ENCODE measurements at places on chromosomes 1 and 21.

DNA sequence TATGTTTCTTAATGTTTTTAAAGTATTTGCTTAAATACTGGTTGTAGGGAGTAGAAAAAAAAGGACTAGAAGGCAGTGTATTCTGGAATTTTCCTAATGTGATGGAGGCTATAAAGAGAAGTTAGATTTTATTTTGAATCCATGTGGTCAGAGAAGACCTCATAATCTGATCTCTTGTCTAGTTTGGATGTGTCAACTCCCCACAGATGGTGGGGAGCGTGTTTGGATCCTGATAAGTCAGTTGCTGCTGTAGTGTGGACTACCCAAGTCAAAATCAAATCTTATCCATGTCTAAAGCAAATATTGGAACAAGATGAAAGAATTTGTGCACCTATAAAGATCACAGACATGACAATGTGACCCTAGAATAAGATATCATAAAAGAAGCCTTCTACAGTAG, 918.0 kb downstream of the LTN1 start:
- DNase-seq: no peak

GRCh38 chr1:153745417-153745816, 17.6 kb downstream of the INTS3 start:
- no peak for DNase-seq

DNA sequence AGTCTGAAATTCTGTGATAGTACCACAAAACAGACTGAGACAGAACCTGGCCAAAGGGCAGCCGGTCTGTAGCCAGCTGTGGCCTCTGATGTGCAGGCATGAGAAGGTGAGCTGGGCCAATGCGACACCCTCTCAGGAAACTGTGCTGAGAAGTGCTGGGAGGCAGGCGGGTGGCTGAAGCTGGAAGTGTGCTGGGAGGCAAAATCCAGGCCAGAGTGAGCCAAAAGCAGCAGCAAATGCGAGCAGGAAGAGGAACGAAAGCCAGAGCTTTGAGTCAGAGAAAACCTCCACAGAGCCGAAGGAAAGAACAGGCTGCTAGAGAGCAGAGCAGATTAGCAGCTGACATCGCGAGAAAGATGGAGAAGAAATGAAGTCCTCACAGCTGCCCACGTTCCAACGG, 10.2 kb upstream of the ATP13A2 start:
- no peak for DNase-seq

DNA sequence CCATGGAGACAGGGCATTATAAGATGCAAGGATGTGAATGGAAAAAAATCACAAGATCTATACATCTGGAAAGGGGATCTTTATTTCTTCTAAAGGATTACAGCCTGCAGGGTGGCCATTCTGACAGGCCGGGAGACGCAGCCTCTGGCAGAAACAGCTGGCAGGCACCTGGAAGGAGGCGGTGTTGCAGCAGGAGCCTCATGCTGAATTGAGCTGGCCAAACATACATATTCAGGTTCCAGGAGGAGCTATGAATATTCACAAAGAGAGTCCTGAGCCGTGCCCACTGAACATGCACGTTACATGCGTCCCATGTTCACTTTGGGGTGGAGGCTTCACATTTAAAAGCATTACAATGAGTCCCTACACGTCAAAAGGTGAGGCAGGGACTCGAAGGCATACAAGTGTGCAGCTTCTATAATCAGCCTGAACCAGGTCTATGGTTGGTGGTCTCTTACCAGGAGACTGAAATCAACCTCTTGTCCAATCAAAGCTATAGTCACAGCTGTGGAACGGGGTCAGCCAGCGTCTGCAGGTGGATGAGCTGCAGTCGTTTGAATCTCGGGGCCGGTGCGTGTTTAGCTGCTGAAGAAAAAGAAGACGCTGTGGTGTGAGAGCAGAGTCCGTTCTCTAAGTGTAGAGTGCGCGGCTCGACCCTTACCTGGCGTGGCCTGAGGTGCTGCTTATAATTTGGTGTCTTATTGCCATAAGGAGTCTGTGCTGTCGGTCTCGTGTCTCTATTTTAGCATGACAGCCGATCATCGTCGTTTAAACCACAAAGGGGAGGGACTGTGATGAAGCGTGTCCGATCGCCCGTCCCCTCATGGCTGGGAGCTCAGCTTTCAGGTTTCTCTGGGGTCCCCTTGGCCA, 183.0 kb downstream of the ETS2 start:
- DNase-seq: no peak

- DNase-seq: no peak
Observed at GRCh38 chr1:17008208-17008855, 3.4 kb downstream of the ATP13A2 start.

DNA sequence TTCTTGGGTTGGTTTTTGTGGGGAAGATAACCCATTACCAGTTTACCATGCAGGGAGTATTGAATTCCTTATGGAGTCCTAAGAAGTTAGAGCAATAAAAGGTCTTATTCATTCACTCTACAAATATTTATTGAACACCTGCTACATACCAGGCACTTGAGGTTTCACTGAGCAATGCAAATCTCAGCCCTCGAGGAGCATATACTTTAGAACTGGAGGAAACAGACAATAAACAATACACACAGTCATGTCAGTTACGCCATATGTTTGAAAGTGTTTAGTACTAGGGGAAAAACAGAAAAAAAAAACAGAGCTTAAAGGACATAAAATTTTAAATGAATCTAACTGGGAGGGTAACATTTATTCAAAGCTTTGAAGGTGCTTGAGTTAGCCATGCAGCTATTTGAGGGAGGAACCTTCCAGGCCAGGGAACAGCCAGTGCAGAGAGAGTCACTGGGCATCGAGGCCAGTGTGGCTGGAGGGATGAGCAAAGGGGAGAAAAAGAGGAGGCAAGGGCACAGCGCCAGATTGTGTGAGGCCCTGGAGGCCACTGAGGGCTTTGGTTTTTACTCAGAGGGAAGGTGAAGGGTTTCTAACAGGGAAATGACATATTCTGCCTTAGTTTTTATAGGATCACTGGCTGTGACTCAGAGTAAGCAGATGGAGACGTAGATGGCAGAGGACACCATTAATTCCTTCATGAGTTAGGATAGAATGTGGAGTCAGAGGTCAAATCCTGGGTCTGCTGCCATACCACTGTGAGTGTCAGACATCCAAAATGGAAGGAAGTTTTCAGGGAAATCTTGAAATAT, 32.7 kb downstream of the C1orf21 start:
- DNase-seq: no peak

GRCh38 chr1:98296681-98297080, 364.8 kb upstream of the SNX7 start:
- no peak for DNase-seq

DNA sequence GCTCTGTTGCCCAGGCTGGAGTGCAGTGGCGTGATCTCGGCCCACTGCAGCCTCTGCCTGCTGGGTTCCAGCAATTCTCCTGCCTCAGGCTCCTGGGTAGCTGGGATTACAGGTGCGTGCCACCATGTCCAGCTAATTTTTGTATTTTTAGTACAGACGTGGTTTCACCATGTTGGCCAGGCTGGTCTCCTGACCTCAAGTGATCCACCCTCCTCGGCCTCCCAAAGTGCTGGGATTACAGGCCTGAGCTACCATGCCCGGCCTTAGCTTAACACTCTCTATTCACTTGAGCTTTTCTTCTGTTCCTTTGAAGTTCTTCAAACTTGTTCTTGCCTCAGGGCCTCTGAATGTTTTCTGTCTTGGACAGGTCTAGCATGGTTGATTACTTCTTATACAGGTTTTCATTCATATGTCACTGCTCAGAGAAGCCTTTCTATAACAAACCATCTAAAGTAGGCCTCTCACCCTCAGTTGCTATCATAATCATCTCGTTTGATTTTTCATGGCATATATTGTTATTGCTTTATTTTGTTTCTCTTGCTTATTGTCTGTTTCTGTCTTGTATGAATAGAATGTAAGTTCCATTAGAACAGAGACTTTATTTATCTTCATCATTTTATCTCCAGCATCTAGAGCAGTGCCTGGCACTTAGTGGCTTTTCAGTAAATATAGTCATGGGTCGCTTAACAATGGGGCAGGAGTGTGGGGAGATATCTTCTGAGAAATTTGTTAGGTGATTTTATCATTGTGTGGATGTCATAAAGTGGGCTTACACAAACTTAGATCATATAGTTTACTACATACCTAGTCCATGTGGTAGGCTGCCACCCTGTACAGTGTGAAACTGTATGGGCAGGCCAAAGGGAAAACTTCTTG, 12.1 kb downstream of the OSBPL9 start:
- DNase-seq: no peak

DNA sequence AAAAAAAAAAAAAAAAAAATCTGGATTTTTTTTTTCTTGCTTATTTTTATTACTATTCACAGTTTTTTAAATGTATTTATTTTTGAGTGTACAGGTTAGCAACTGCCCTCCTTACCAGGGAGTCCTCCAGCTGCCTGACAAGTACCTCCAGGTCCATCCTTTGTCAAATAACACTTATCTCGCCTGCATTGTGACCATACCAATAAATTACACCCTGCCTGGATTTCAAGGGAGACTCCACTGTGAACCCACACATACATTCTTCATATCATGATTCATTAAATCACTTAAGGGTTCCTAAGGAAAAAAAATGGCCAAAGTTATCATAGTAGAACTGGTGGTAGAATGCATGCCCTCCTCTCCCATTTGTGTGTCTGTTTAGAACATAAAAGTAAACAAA, 38.4 kb downstream of the EEIG2 start:
- DNase-seq: no peak

DNA sequence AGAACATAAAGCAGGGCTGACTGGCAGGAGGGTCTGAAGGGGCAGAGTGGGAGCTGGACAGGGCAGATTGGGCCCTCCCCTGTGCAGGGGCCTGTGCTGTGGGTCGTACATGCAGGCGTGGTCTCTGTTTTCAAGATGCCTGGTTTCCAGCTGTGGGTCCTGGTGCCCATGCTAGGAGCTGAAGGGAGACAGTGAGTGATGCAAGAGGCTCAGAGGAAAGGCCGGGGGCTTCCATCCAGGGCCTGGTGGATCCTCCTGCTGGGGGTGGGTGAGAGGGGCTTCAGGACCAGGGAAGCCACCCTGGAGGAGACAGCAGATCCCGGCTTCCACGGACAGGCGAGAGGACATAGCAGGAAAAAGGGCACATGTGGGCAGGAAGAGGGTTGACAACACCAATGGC, 349.0 kb upstream of the VAMP3 start:
- DNase-seq: no peak

GRCh38 chr1:230422221-230422981, 3.7 kb downstream of the PGBD5 start:
- DNase-seq: no peak

- no peak for DNase-seq
Observed at GRCh38 chr1:205505791-205506190, 1.3 kb downstream of the CDK18 start.

DNA sequence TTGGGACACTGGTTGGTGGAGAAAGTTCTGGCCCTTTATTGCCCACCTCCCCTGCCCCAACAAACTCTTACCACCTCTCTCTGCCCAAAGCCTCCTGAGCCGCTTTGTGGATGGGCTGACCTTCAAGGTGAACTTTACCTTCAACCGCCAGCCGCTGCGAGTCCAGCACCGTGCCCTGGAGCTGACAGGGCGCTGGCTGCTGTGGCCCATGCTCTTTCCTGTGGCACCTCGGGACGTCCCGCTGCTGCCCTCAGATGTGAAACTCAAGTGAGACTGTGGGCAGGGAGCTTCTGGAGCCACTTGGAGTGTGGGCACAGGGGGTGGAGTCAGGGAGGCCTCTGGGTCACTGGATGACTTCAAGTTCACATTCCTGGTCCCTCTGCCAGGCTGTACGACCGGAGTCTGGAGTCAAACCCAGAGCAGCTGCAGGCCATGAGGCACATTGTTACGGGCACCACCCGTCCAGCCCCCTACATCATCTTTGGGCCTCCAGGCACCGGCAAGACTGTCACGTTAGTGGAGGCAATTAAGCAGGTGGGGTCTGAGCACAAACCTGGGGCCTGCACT, 12.5 kb downstream of the RHOC start:
- DNase-seq: no peak

GRCh38 chr1:40245686-40246085, 2.1 kb upstream of the TMCO2 start:
- DNase-seq: no peak

DNA sequence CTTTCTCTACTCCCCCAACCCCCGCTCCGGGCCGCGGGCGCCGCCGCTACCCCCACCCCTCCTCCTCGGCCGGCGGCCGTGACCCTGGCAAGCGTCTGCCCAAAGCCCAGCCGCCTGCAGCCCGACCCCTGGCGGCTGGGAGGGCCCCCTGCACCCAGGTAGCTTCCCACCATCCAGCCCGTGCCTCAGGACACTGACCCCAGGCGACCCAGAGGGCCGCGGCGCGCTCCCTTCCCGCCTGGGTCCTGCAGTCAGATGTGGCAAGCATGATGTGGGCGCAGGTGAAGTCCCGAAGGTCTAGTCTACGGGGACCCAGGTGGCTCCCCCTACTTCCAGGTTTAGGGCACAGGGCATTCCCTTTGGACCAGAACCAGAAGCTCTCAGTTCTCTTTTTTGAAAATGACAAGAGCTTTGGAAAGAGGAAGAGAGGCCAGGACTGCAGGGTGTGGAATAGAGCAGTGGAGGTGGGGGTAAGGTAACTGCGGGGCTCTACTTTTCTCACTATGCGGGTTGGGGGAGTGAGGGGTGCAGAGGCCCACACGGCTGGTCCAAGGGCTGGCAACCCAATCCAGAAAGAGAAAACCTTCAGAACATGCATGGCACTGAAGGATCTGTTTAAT, at the start of gene DENND4B:
Gene DENND4B (minus strand): TSS at position 97 of the 620 bp plus-strand sequence. CDS start 2,344 bp downstream, outside the sequence.
- peak; percentile 63 for DNase-seq

DNA sequence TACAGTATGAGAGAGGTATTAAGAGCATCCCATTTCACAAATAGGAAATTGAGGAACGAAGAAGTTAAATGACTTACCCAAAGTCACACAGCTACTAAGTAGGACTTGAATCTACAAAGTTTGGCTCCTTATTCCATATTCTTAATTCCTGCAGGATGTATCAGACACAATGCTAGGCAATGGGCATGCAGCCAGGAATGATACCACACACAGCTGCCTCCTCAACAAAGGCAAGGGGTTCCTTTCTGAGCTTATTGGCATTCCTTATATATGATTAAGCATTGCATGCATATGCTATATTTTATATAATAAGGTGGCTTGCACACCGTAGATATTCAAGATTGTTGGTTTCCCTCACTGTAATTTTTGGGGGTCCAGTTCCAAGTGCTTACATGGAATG, 34.2 kb upstream of the JUN start:
- peak; percentile 96 for DNase-seq

All from SJSA1 (cell line).